ENCODE measurements at places on chromosomes 13 and 19.
A peak's percentile ranks its signal among the peaks of the same experiment; 100 is the strongest.

- no peak for DNase-seq
These were observed 292.1 kb downstream of the TDRD3 start for GRCh38 chr13:60689076-60689475.

GRCh38 chr13:113367020-113367560 is 3.2 kb upstream of the GRTP1 start:
- DNase-seq, result no peak

DNA sequence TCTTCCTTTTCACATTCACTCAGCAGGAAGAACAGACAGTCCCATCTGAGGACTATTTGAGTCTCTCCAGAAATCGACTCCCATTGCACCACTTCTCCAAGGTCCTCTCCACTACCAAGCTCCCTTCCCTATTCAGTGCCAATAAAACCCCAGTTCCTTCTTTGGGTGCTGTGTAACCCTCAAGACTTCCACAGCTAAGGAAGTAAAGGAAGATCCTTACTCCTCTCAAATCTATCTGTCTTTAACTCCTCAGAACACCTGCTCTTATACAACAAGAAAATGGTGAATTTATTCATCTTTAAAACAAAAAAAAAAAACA is 29.2 kb upstream of the TM9SF2 start:
- no peak for DNase-seq

DNA sequence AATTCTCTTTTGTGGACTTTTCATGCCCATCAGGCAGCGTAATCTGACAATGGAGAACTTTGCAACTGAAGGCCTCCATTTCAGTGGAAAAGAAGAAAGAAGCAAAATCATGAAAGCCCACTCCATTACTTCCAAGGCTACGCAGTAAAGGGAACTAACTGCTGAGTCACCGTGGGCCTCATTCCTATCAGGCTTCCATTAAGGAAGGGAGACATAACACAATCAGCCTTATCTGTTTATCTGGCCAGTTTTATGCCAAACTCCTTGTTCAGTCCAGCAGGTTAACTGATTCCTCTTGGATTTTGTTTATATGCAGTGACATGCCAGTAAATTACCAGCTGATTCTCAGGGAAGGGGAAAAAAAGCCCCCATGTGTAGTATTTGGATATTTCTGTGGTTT is 56.8 kb upstream of the KATNAL1 start:
- DNase-seq, result no peak

- no peak for DNase-seq
These were observed 48.6 kb downstream of the PEPD start for GRCh38 chr19:33472691-33473652.

DNA sequence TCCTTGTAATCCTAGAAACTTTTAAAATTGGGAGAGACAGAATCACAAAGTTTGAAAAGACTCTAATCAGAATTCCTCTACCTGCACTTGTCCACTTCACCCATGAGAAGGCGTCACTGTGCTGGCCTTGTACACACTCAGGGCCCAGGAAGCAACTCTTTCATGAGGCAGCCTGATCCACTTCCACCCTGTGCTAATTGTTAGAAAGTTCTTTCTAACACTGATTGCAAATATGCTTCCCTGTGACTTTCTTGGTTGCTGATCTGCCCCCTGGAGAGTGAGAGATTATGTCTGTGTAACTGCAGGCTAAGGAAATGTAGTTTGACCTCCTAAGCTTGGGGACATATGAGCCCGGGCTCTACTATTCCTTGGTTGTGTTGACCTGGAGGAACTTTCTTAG is 494.6 kb downstream of the MYO16 start:
- no peak for DNase-seq

DNA sequence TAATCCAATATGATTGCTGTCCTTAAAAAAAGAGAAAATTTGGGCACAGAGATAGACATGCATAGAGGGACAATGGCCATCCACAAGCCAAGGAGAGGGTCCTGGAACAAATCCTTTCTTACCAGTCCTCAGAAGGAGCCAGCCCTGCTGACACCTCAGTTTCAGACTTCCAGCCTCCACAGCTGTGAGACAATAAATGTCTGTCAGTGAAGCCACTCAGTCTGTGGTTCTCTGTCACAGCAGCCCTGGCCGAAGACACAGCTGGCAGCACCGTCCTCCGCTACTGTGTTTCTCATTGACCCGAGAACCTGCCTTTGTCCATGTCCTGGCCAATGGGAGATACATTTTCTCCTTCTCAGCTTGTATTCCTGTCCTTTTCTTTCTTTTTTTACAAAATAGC is 207.9 kb downstream of the TM9SF2 start:
- DNase-seq, result no peak

DNA sequence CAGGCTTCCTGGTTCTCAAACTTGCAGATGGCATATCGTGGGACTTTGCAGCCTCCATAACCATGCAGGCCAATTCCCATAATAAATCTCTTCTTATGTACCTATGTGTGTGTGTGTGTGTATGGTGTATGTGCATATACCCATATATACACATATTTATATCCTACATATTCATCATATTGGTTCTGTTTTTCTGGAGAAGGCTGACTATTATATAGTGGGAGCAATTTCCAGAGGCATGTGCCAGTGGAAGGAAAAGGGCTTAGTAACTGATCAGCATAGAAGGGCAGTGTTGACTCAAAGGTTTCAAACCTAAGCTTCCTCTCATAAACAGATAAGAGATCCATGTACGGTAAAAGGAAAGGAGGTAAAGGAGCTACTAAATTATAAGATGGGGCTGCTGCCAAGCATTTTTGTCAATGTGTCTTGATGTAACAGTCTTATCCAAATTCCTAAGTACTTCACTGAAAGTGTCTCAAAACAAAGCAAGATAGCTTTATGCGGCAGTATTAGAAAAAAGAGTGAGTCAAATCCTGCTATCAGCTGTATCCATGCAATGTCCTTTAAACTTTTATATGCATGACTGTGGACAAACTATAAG is 432.1 kb downstream of the TBC1D4 start:
- no peak for DNase-seq

- peak; percentile 76 for DNase-seq
These were observed 14.7 kb upstream of the ADGRE5 start for GRCh38 chr19:14366529-14366928.

GRCh38 chr13:66359910-66360552 is 870.1 kb downstream of the PCDH9 start:
- no peak for DNase-seq

- peak; percentile 84 for DNase-seq
These were observed 39.6 kb downstream of the SHISA2 start for GRCh38 chr13:26011996-26012821.

DNA sequence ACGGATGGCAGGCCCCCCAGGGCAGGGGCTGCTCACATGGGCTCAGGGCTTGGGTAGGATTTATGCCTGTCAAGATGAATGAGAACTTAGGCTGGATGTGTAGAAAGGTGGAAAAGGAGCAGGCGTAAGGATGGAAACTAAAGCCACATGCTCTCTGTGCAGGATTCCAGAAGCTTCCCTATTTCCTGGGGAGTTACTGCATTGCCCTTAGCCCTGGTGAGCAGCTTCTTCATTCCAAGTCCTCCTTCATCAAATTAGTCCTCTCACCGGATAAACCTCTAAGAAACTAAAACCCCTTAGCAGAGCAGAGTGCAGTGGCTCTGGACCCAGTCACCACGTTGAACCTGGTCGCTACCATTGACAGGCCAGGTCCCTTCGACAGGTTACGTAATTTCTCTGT is 7.4 kb downstream of the ATP12A start:
- no peak for DNase-seq

GRCh38 chr19:2795827-2796658 is 10.7 kb downstream of the THOP1 start:
- DNase-seq, result no peak

DNA sequence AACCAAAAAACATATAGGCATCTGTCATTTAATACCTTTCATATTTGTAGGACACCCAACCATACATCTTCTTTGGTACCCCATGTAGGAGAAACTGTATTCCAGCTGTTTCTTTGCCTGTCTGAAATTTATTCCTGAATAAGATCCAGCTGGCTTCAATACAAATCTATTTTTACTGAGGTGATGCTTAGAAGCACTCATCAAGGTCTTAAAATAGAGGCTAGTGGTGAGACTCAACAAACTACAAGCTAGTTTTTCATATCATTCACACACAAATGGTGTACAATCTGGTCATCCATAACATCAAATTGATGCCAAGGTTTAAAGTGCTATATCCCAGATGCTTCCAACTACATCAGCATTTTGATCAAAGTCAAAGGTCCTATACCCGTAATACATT is 1071.3 kb upstream of the MIR17HG start:
- no peak for DNase-seq

DNA sequence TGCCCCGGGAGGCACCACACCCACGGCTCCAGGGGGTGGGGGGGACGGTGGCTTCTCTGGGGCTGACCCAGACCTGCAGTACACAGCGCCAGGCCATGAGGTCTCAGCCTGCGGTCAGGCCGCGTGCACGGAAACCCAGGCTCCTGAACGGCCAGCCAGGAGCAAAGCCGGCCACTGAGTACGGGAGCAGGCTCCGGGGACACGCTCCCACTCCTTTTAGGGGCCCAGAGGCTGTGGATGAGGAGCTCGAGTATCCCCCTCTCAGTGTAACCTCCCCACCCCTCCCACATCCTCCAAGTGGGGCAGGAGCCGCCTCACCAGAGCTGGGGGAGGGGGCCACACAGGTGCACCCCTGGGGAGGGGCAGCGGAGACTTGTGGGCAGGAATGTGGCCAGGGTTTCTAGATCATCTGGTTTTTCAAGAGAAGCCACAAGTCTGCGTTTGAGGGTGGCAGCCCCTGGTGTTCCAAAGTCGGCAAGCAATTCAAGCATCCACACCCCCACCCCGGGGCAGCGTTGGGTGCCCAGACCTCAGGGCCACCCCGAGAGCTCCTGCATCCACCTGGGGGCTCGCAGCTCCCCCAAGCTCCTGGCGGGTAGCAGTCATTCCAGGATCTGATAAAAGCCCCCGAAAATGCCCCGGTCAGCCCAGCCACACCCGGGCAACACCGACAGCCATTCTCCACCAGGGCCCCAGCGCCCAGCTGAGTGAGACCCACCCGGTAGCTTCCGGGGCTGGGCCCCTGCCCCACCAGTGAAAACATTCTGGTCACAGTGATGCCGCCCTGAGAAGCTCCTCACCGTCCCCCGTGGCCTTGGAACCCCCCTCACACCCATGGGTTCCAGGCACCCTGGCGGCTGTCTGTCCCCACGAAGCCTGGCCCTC is 6.1 kb downstream of the SBNO2 start:
- no peak for DNase-seq

- no peak for DNase-seq
These were observed 13.6 kb downstream of the POLR2E start for GRCh38 chr19:1081301-1082164.

DNA sequence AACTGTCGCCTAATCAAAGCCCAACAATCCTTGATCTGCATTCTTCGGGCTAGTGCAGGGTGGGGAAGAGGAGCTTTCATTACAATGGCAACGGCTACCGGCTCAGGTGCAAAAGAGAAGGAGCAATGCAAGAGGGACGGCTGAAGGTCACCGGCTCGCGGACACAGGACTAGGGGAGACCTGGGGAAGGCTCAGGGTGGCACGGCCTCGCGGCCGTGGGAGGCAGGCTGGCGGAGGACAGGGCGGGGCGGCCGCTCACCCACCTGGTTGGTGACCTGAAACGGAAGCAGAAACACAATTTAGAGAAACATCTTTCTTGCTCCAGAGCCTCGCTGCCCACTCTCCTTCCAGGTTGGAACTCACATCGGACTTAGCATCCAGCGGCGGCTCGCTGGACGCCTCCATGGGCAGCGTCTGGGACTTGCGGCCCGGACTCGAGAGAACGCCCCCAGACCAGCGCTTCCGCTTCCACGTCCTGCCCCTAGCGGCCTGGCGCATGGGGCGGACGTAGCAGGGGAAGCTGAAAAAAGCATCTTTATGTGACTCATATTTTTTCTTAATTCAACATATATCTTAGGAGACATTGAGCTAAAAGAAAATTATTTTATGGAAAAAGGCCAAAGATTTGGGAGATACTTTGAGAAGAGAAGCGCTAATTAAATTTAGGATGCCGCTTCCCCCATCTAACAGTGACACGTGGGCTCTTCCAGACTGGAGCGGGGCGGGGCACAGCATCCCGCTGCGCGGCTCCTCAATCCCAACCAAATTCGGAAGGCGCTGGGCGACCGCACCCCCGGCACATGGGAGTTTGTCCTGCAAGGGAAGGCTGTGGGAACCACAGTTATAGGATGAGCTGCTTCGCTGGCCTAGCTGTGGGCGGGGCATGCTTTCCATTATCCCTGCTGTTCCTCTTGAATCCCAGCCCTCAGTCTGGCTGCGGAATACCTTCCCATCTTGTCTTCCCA is at the start of gene COMMD6:
TSS of gene COMMD6 (minus strand) at position 441 of the 965 bp plus-strand sequence. CDS start at position 405, 36 bp downstream.
- DNase-seq, result peak; percentile 63

DNA sequence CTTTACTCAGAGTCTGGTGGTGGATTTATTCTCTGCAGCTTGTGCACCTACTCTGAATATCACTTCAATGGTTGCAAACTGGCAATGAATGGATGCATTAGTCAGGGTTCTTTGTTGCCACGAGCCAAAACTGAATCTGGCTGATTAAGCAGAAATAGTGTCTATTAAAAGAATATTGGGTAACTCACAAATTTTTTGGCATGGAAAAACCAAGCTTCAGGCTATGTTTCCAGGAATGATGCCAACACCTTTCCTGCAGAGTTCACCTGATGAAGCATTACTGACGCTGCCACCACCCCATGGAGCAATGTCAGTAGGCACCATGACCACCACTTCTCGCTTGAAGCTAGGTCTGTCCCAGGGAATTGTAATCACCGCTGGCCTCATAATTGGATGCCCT is 597.8 kb upstream of the SLC10A2 start:
- DNase-seq, result no peak

GRCh38 chr19:46076951-46077814 is 36.4 kb upstream of the IGFL4 start:
- no peak for DNase-seq

- no peak for DNase-seq
These were observed at the start of gene UHRF1 for GRCh38 chr19:4909156-4909896. TSS of gene UHRF1 (plus strand) at chr19:4909501. CDS start at chr19:4910886, 1,385 bp downstream.

DNA sequence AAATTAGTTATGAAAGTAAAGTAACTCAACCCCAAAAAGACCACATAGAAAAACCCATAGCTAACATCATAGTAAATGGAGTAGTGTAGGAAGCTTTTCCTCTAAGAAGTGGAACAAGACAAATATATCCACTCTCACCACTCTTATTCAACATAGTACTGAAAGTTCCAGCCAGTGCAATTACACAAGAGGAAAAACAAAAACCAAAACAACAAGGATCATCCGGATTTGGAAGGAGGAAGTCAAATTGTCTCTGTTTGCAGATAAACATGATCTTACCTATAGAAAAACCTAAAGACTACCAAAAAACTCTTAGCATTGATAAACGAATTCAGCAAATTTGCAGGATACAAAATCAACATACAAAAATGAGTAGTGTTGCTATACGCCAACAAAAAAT is 8.5 kb upstream of the SIGLEC8 start:
- DNase-seq, result no peak

GRCh38 chr19:10011974-10012373 is 1.3 kb upstream of the RDH8 start:
- no peak for DNase-seq

GRCh38 chr19:4676955-4677731 is 7.0 kb upstream of the MYDGF start:
- DNase-seq, result no peak

Data from CD8-positive, alpha-beta memory T cell (primary cell).